ENCODE measurements at places on chromosomes 11 and 22.

- no peak for DNase-seq
These were observed 297.6 kb downstream of the KIRREL3 start for GRCh38 chr11:126702987-126703386.

- DNase-seq, result no peak
These were observed 7.1 kb downstream of the EWSR1 start for GRCh38 chr22:29275167-29275566.

DNA sequence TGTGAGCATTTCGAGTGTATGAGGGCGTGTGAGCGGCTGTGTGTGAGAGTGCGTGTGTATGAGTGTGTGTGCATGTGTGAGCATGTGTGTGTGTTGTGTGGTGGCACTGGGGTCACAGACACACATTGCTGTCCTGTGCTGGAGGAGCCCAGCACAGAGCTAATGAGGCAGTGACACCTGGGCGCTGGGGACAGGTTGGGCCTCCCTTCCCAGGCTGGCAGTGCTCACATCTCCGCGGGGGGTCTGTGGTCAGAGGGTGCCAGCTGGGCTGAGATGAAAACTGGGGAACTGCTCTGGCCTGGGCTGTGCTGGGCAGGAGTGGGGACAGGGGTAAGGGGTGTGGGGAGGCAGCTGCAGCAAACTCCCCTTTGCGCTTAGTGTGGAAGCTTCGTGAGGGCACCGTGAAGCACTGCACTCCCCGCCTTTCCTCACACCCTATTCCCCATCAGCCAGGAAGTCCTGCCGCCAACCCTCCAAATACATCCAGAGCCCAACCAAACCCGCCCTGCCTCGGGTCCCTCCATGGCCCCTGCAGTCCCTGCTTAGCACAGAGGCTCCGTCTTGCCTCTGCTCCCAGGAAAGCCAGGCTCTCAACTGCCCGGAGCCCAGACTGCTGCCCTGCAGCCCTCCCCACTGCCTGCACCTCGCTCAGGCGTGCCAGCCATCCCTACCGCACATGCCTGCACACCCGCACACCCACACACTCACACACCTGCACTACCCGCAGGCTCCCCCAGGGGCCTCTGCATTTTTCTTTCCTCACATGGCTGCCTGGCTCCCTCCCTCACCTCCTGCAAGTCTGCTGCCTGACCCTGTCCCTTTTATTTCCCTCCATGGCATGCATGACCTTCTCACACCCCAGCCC lies 62.0 kb upstream of the THY1 start:
- no peak for DNase-seq

- DNase-seq, result no peak
These were observed 696.2 kb upstream of the TENM4 start for GRCh38 chr11:80136991-80137390.

DNA sequence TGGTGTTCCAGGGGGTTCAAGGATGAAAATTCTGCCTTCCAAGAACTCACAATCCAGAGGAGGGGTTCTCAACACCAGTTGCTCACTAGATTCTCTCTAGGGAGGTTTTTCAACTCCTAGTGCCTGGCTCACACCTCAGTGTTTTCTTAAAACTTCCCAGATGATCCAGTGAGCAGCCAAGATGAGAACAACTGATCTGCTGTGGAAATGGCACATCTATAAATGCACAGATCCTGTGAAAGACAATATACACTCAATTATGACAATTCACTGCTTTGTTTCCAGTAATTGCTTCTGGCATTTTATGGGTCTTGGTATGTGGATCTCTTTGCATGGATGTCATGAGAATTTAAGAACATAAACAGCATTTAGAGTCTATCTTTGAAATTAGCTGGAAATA lies 45.2 kb upstream of the PRSS23 start:
- no peak for DNase-seq

DNA sequence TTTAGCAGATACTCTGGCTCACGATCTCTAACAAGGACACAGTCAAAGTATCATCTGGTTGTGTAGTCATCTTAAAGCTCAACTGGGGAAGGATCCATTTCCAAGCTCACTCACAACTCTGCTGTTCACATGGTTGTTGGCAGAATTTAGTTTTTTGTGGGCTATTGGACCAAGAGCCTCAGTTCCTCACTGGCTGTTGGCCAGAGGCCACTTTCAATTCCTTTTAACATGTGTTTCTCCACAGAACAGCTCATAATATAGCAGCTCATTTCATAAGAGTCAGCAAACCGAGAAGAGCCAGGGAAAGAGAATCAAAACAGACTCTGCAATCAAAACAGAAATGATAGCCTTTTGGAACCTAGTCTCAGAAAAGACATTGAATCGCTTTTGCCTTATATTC lies 22.6 kb downstream of the IZUMO1R start:
- DNase-seq, result no peak

GRCh38 chr11:86067009-86067850 lies 1.7 kb downstream of the PICALM start:
- no peak for DNase-seq

- no peak for DNase-seq
These were observed 6.7 kb downstream of the LRFN4 start for GRCh38 chr11:66863428-66864125.

DNA sequence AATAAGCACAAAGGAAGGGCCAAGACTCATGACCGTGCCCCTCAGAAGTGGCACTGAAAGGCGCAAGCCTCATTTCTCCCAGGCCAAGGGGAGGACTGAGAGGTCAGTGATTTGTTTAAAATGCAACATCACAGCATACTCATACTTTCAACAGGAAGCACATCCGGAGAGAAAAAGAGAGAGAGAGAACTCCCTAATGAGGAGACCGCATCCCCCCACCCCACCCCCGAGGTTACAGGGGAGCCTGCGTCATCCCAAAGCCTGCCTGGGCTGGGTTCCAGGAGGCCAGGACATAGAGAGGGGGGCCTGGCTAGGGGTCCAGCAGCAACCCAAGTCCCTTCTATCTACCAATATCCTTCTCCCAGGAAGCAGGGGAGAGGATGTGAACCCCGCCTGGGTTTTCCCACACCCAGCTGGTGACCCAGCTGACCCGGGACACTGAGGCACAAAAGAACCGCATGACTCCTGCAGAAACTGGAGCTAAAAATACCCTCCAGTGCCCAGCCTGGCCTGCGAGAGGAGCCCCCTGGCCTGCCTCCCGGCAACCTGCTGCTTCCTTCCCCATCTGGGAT lies 3.8 kb downstream of the CSNK1E start:
- peak; percentile 53 for DNase-seq

DNA sequence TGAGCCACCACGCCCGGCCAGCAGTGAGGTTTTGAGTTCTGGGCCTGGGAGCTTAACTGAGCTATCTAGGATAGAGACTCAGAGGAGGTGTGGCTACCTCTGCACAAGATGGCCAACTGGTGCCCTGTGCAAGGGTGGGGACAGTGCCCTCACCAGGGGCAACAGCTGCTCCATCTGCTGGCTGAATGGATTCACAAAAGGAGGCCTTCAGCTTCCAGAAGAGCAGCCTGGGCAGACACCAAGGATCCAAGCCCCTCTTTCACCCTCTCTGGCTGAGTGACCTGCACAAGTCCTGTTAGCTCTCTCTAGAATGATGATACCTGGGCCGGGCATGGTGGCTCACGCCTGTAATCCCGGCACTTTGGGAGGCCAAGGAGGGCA lies 33.5 kb upstream of the BAIAP2L2 start:
- DNase-seq, result no peak

- DNase-seq, result no peak
These were observed 8.1 kb downstream of the PARVB start for GRCh38 chr22:44032126-44032730.

DNA sequence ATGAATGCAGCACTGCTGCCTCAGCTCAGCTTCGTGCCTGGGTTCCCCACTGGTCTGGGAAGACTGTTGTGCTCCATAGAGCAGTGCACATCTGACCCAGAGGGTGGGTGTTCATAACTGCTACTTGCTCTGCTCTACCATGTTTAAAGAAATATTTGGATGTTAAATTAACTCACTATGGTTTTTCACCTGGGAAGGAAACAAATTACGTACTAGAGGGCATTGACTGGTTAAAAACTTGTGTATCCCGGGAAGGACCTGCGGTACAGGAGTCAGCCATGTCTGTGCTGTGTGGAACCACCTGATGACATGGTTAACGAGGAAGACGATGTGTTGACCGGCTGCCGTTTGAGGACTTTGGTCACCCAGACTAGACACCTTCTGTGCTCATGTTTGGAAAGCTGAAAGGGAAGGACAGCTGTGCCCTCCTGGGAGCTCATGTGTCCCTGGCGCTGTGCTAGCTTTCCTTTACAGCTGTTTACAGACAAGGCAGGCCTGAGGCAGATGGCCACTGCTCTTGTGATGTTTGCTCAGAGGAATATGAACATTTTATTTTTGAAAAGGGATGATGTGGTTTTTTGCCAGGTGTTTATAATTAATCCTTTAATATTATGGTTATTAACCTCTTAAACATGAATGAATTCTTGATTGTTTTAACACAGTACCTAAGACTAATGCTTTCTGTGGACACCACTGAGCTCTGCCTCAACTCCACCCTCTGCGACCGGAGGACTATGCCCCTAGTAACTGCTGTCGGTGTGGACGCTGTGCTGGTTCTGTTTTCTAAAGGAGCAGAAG lies 14.3 kb upstream of the AIFM3 start:
- no peak for DNase-seq

GRCh38 chr22:35400501-35400790 lies 506 bp downstream of the MCM5 start:
- DNase-seq, result peak; percentile 28

DNA sequence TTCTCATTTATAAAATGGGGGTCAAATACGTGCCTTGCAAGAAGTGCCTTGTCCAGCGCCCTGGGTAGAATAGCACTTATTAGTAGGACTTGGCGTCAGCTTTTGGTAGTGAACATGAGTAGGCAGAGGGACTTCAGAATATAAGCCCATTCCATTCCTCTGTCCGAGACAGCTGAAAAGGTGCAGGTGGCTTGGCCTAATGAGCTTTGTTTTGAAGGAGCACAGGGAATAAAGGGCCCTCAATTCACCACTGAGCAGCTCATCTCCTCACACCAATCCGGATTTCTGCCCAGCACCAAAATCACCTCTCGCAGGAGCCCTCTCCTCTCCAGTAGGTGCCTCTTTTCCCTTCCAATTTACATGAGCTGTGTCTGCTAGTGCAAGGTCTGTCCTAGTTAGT lies 91.2 kb downstream of the DSCAML1 start:
- no peak for DNase-seq

DNA sequence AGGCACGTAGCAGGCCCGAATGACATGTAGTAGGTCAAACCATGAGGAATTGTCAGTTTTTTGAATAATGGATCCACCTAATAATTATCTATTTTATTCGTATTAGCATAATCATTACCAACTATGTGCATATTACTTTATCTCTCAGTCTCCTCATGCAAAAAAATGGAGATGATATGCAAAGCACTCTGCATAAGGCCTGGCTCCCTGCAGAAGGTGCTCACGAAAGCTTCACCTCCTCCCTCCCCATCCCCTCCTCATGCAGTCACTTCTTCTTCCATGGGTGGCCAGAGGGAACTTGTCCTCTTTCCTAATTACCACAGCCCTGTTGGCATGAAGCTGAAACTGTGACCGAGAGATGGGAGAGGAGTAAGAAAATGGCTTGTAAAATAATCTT lies 20.8 kb upstream of the TSKU start:
- DNase-seq, result no peak

- DNase-seq, result no peak
These were observed 60.0 kb downstream of the GRK3 start for GRCh38 chr22:25624476-25624875.

- DNase-seq, result no peak
These were observed 276.2 kb upstream of the TRIM48 start for GRCh38 chr11:54985731-54986130.

DNA sequence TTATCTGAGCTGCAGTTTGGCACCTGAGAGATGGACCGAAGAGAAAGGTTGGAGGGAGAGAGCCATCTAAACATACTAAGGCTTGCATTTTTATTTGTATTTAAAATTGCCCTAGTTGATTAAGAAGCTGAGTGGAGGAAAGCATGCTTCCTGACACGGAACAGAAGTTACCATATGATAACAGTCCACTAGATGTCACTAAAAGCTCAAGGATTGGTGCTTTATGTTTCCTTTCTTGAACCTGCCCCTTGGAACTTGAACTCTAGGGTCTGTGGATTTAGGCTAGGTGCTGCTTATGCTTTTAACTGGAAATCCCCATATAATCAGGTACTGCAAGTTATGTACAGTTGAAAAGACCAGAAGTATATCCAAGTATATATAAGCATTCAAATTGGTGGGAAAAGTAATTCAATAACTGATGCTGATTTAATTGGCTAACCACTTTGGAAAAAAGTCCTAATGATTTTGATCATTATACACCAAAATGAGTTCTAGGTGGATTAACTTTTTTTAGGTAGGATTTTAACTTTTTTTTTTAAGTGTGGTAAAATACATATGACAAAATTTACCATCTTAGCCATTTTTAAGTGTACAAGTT lies 9.5 kb downstream of the RBMXL2 start:
- DNase-seq, result no peak
